ENCODE measurements at places on chromosomes 3 and 15.
A peak's percentile ranks its signal among the peaks of the same experiment; 100 is the strongest.

DNA sequence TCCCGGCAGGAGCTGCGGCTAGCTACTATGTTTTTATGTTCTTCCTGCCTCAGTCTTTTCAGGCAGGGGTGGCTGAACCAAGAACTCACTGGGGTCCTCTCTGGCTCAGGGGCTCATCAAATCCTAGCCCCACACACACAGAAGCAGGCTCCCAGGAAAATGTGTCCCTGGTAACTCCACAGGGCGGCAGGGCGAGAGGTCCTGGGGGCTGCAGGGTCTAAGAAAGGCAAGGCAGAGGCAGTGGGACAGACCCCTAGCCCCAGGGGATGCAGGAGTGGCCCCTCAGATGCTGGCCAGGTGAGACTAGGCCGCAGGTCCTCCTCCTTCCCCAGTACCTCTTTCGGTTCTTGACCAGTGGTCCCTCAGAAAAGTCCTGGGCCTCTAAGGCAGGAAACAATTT lies 48.9 kb downstream of the PTH1R start:
- DNase-seq = no peak

- peak; percentile 73 for DNase-seq
Observed at GRCh38 chr3:123652342-123652984, 67.6 kb upstream of the HACD2 start.

GRCh38 chr3:69137005-69137404 lies 14.6 kb upstream of the LMOD3 start:
- DNase-seq = no peak

DNA sequence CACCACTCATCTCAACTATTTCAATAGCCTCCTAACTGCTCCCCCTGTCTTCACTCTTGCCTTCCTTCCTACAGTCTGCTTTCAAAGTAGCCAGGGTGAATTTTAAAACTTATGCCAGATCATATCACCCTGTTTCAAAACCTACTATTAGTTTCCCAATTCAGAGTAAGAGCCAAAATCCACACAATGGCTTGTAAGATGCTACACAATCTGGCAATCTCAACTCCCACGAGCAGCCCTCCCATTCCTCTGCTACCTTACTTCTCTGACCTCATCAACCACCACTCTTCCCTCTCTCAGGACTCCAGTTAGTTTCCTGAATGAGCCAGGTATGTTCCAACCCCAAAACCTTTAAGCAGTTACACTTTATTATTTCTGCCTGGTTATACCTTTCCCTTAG lies 62.5 kb downstream of the VPS13C start:
- DNase-seq = no peak

DNA sequence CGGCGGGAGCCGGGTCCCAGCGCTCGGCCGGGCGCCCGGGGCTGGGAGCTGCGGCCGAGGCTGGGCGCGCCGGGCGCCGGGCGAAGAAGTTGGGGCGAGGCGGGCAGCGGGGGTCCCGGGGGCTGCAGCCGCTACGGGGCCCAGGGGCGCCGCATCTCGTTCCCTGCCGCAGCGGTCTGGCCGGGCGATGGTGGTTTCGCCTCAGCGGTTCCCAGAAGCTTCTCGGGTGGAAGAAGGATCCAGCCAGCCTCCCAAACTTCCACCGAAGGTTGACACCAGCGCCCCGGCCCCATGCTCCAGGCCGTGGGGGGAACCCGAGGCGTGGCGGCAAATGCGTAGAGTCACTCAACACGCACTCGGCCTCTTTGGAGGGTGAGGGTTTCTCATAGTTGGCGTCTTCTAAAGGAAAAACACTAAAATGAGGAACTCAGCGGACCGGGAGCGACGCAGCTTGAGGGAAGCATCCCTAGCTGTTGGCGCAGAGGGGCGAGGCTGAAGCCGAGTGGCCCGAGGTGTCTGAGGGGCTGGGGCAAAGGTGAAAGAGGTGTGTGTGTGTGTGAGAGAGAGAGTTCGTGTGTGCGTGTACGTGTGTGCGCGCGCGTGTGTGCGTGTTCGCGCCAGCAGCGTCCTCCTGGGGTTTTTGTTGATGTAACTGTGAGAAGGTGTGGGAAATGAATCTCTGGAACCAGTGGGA lies 940 bp downstream of the BOC start:
- DNase-seq = no peak

- no peak for DNase-seq
Observed at GRCh38 chr3:53457068-53457467, 37.3 kb upstream of the CACNA1D start.

- no peak for DNase-seq
Observed at GRCh38 chr15:69780981-69781380, 316.7 kb downstream of the TLE3 start.

GRCh38 chr3:160982491-160982890 lies 122.7 kb downstream of the B3GALNT1 start:
- no peak for DNase-seq

DNA sequence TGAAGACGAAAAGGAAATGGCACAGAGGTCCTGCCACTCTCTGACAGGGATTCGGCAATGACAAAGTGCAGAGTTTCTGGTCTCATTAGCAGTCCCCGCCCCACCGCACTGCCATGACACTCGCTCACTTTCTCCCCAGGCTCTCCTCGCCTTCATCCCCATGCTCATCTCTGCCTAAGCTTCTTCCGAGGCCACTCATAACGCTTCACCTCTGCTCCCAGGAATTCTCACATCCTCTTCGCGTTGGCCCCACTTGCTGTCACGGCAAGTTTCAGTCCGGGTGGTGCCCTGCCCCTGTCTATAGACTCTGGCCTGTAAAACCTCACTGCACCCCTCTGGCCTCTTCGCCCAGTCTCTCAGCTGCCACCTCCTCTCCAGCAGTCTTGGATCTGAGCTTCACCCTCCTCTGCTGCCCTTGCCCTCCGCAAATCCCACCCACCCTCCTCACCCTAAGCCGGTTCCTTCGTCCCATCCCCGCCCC lies 654 bp downstream of the RUBCN start:
- no peak for DNase-seq

DNA sequence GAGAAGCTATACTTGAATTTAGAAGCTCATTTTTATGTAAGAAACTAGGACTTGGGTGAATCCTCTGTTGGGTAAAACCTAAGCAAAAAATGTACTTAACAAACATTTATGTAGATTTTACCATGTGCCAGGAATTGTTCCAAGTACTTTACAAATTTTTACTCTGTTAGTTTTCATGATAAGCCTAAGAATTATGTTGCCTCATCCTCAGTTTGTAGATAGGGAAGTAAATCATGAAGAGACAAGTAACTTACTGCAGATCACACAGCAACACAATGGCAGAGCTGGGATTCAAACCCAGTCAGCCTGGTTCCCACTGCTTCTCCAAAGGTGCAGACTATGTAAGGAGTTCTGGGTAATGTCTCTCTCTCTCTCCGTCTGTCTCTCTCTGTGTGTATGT lies 169.9 kb downstream of the DIPK2A start:
- DNase-seq = no peak

GRCh38 chr3:13144163-13145023 lies 71.2 kb upstream of the IQSEC1 start:
- no peak for DNase-seq

GRCh38 chr3:117660941-117661817 lies 951.6 kb downstream of the TUSC7 start:
- peak; percentile 86 for DNase-seq

DNA sequence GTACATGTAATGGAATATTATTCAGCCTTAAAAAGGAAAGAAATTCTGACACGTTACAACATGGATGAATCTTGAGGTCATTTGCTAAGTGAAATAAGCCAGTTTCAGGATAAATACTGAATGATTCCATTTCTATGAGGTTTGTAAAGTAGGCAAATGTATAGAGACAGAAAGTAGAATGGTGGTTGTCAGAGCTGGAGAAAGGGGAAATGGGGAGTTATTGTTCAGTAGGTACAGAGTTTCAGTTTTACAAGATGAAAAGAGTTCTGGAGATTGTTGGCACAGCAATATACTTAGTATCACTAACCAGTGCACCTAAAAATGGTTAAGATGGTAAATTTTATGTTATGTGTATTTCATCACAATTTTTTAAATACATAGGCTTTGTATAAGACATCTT lies 60.6 kb downstream of the USP8 start:
- no peak for DNase-seq

DNA sequence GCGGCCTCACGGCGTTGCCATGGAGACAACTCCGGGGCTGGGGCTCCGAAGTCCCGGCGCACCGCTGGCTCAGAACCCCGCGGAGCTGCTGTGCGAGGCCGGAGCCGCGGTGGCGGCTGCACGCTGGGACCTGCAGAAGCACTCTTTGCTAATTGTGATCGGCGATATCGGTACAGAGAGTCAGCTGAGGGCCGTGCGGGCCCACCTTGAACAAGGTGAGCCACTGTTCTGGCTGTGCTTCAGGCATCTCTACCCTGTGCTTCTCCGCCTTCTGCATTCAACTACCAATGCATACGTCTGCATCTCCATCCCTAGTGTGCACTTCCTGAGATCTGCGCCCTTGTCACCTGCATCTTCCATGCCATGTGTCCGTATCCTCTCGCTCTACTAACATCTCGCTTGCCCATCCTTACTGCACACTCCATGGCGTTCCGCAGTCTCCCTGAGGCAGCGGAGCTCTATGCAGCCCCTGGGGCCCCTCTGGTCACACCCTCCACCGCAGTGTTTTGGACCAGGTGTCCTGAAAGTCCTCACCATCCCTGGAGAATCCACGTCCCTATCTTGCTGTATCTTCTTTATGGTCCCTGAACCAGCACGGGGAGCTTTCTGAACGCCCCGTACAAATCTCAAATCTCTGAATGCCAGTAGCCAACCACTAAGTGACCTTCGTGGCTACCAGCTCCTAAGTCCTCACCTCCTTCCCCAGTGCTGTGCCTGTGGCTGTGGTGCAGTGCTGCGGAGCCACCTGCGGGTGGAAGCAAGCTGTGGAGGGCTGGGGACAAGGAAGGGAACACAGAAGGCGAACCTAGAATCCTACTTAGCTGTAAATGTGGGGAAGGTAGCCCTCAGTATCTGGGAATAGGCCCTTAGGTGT lies 6.2 kb upstream of the MAP1A start:
- DNase-seq = no peak

DNA sequence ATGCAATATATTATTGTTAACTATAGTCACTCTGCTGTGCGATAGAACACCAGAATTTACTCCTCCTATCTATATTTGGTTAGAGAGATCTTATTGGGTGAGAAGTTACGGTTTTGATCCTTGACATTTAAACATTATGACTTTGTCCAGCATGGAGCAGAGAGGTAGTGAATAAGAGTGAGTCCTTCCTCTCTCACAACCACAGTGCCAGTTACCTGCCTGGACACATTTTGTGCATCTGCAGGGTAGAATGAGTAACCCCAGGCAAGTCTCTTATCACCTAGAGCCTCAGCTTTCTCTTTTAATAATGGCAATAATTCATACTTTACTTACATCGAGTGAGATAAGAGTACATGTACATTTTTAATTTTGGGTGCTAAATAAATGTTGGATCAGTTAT lies 24.1 kb downstream of the KAT2B start:
- no peak for DNase-seq

DNA sequence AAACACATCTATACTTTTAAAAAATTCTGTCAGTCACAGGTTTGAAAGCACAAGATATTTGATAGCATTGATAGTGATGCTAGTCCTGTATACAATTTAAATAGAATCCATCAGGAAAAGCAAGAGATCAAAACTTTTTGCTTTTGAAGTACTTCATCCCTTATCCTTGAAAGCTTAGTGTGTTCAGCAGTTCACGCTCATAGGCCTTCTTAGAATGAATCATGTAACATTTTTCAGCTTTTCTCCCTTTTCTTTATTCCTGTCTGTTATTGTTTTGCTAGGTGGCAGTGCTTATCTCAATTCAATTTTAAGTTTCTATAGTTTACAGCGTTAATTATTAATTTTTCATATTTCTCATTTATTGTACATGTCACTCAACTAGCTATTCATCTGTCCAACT lies 69.1 kb downstream of the FGF7 start:
- DNase-seq = no peak

- peak; percentile 99 for DNase-seq
Observed at GRCh38 chr3:150370122-150370602, 37.9 kb upstream of the TSC22D2 start.

DNA sequence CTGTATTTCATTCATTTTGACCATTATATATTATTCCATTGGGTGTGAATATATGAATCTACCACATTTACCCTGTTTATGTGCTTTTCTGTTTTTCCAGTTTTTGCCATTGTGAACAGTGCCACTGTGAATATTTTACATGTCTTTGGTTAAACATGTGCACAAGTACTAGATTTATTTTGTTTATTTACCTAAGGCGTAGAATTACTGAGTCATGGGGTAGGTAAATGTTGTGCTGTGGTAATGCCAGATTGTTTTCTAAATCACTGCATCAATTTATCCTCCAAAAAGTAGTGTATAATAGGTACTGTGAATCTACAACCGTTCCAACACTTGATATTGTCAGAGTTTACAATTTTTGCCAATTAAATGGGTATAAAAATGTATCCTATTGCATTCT lies 362.1 kb upstream of the AGTR1 start:
- no peak for DNase-seq

All from HCEC 1CT (cell line).